Fibroblast of mammary gland (primary cell): ENCODE measurements at places on chromosomes 3 and 15.

GRCh38 chr3:67648701-67649100, 5.7 kb downstream of the SUCLG2 start:
- DNase-seq: no peak

GRCh38 chr3:166123576-166123975, 286.4 kb upstream of the BCHE start:
- peak; percentile 2 for DNase-seq

- DNase-seq: no peak
These were observed 97.2 kb upstream of the FLNB start for GRCh38 chr3:57910990-57911389.

DNA sequence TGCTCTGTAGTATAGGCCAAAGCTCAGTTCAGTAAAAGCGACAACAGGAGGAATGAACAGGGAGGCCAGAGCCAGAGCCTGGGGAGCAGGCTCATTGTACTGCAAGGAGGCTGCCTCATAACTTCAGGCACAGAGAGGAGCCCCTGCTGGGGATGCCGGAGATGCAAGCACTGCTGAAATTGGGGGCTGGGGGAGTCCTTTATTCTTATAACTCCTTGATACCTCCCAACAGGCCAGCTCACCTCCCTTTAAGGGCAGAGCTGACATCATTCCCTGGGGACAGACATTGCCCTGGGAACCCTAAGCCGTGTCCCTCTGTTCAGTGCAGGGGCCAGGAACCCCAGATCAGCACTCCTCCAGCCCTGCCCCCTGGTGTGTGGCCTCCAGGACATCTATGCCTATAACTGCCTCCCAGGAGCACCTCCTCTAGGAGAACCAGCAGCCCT, 83.8 kb upstream of the MRPS22 start:
- no peak for DNase-seq

DNA sequence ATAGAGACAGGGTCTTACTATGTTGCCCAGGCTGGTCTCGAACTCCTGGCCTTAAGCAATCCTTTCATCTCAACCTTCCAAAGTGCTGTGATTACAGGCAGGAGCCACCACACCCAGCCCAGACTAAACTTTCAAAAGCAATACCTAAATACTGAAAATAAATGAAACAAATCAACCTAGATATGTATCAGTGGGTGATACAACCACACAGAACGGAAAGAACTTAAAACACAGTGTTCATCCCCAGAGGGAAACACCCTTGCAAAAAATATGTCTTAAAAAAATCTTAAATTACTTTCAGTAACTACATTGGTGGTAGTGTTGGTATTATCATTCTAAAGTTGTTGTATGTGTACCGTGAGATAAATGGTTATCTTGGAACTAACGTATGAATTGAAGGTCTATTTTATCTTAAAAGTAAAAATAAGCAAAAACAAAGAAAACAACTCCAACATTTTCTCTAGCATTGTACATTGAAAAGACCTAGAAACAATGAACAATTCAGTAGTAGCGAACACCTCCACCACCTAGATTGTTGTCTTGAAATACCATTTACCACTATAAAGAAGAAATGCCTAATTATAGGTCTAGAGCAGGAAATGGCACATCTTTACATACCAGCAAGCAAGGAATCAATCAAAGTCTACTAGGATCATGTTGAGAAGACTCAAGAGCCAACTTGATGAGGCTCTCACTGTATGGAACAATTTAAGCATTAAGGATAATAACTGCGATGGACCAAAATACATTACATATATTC, 24.7 kb downstream of the SLTM start:
- DNase-seq: no peak

DNA sequence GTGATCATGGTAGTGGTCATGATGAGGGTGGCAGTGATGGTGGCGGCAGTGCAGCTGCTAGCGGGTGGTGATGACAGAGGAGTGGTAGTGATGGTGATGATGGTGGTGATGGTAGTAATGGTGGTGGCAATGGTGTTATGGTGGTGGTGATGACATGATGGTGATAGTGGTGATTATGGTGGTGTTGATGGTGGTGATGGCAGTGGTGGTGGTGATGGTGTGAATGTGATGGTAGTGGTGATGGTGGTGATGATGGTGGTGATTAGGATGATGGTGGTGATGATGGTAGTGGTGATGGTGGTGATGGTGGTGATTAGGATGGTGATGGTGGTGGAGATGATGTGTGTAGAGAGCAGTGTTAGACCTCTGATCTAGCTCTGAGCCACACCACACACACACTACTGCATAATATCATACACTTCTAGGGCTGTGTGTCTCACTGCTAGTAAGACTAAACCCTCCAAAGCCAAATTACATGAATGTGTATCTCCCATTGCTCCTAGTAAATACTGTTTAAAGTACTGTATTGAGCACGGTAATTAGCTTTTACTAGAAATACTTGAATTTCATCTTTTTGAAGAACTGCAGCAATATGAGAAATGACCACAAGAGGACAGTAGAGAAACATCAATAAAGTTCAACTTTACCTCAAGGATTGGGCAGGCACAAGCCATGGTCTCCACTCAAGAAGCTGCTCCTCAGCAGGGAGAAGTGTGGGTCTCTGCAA, 28.8 kb downstream of the TMED3 start:
- DNase-seq: peak; percentile 59

GRCh38 chr15:95018888-95019545, 787.7 kb downstream of the MCTP2 start:
- DNase-seq: peak; percentile 75

DNA sequence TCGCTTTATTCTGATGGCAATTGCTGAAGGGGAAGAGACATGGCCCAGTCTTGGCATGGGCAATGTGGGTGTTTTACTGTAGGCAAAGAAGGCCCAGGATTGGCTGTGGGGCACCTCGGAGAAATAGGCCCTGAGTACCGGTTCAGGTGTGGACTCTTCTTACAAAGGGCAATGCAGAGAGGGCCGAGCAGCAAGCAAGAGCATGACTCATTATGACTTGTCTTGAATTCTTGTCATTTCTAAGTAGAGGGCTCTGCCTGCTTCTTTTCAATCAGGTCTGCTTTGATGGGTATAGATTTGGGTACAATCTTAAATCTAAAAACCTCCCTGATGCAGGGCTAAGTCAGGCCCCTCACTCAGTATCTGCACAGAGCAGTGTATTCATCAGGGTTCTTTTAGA, 14.8 kb upstream of the BUB1B start:
- DNase-seq: peak; percentile 38

GRCh38 chr15:35958021-35958420, 412.1 kb upstream of the DPH6 start:
- DNase-seq: peak; percentile 51

DNA sequence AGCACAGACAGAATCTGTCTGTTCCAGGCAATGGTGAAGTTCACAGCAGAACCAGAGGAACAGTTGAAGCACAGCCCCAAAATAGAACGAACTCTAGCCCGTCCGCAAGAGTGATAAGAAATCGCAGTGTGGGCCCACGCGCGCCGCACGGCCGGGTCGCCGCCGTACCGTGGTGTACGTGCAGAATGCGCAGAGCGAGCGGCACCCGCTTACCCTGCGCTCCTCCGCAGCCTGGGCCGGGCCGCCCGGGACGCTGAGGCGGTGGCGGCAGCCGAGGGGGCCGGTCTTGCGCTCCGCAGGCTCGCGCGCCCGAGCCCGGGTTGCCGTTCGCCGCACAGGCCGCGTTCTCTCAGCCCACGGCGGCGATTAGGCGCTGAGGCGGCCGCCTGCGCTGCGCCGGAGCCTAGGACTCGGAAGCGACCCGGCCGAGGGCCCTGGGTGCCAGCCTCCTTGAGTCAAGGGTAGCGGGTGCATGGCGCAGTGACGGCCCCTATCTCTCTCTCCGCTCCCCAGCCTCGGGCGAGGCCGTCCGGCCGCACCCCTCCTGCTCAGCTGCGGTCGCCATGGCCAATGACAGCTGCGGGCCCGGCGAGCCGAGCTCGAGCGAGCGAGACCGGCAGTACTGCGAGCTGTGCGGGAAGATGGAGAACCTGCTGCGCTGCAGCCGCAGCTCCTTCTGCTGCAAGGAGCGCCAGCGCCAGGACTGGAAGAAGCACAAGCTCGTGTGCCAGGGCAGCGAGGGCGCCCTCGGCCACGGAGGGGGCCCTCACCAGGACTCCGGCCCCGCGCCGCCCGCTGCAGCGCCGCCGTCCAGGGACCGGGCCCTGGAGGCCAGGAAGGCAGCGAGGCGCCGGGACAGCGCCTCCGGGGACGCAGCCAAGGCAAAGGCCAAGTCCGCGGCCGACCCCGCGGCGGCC, 20.5 kb downstream of the WDR73 start:
- DNase-seq: peak; percentile 60

DNA sequence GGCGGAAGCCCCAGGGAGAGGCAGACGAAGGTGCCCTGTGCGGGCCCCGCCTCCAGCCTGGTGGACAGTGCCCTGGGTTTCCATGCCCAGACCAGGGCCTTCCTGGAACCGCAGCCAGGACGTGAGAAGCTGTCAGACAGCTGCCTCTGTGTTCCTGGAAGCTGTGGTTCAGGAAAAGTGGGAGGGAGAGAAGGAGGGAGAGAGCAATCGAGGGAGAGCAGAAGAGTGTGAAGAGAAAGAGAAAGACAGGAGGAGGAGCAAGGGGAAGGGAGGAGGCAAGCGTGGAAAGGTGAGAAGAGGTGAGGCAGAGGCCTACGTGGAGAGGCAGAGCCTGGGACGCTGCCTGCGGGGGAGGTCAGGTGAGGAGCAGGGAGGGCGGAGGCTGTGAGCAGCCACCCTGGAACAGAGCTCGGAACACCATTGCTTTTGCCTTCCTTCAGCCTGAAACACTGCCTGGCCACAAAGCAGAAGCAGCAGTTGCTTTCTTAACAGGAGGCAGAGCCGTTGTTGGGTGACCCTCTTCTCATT, 18.6 kb downstream of the ZDHHC19 start:
- DNase-seq: no peak

GRCh38 chr3:114566162-114566755, 272.4 kb downstream of the TIGIT start:
- DNase-seq: no peak

DNA sequence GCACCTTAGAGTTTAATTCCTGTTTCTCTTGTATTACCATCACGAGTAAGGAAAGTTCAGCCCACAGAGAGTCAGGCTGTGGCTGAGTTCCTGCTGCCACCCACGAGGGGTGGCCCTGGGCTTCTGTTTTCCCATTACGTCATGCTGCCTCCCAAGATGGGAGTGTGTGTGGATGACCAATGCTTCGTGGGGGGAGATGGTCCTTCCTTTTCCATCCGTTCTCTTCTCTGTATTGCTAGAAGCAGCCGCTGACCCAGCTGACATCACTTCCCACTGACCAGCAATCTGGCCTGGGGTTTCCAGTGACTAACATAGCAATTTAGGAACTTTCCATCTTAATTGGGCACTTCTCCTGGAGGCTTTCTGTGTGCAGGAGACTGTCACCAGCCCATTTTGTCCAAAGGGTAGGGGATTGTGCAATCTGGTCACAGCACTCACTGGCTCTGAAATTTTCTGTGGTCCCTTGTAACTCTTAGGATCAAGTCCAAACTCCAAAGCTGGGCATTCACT, 9.3 kb downstream of the IRAK2 start:
- DNase-seq: peak; percentile 99

- peak; percentile 48 for DNase-seq
These were observed at the start of gene EPHA6 for GRCh38 chr3:96813820-96814650. Gene EPHA6, plus strand, starts transcription at chr3:96814594.

DNA sequence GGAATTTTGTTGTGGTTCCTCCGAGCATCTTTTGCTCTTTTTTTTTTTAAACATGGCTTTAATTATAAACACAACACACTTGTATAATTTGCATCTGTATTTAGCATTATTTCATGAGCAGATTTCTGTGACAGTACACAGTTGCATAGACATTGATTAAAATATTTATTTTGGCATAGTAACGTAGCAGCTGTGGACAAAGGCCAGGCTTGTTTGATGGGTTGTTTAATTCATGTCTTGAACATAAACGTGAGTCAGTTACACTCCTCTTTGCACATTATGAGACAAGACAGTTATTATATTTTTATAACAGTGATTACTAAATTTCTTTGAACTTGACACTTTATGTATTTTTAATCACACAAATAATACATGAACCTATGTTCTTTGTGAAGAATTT, 182.5 kb downstream of the CACNA2D3 start:
- no peak for DNase-seq

DNA sequence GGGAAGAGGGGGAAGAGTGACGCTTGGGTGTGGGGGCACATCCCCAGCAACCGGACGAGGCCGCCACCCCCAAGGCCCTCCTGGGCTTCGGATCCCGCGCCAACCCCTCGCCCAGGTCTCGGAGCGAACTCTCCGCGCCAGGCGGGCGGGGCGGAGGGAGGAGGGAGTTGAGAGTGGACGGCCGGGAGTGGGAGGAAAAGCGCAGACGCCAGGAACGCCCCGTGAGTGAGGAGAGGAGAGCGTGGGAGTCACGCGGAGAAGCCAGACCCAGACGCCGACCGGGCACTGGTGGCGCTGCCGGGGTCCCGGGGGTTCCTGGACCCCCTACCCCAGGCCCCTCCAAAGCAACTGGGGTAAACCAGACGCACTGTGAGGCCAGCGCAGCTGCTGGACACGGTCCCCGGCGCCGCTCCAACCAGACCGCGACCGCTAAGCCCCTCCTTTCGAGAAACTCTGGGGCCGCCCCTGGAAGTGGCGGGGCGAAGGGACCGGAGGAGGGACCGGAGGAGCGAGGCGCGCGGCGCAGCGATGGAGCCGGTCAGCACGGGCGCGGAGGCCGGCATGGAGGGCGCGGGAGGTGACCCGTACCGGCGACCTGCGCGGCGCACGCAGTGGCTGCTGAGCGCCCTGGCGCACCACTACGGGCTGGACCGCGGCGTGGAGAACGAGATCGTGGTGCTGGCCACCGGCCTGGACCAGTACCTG, at the start of gene EFCC1:
EFCC1 (plus strand) TSS at position 204 of the 705 bp plus-strand sequence; CDS start at position 529, 325 bp downstream.
- DNase-seq: no peak

DNA sequence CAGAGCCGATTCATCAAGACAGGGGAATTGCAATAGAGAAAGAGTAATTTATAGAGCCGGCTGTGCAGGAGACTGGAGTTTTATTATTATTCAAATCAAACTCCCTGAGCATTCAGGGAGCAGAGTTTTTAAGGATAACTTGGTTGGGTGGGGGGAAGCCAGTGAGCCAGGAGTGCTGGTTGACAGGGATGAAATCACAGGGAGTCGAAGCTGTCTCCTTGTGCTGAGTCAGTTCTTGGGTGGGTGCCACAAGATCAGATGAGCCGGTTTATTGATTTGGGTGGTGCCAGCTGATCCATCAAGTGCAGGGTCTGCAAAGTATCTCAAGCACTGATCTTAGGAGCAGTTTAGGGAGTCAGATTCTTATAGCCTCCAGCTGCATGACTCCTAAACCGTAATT, 95.4 kb upstream of the CCDC80 start:
- peak; percentile 54 for DNase-seq

DNA sequence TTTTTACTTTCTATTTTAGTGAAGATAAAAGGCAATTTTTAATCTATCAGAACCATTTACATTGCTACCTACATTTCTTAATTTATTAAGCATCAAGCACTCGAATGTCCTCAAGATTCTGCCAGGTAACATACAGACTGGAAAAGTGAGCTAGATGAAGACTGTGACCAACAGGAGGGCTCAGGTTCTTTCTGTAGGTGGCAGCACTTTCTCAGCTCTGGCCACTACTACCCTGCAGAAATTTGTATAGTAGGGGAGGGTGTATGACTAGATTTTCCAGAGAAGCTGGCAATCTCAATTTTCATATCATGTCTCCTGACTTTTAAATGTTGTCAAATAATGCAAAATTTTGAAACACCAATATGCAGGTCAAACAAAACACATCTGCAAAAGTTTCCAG, 165.0 kb upstream of the SUCLG2 start:
- no peak for DNase-seq

GRCh38 chr3:15513116-15513515, 8.4 kb downstream of the COLQ start:
- no peak for DNase-seq

- no peak for DNase-seq
These were observed 292.6 kb downstream of the NFKBIZ start for GRCh38 chr3:102141928-102142239.

- no peak for DNase-seq
These were observed 215.7 kb upstream of the FEZF2 start for GRCh38 chr3:62589078-62589477.

- DNase-seq: no peak
These were observed 61.6 kb upstream of the ETV5 start for GRCh38 chr3:186170516-186170915.
